IPS DF 6.9 (cell line): ENCODE measurements at places on chromosomes 6 and 20.

DNA sequence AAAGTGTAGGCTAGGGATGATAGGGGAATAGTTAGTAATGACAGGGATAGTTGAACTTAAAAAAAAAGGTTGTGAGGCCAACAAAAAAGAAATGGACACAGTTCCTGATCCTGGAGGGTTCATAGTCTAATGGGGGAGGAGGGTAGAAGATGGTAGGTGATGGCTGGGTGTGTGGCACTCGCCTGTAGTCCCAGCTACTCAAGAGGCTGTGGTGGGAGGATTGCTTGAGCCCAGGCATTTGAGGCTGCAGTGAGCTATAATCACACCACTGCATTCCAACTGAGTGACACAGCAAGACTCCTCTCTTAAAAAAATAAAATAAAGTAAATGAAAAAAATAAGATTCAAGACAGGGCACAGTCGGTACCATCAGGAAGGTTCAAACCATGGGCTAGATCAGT lies 2.4 kb upstream of the MICB start:
- no peak for DNase-seq
- H3K27ac ChIP-seq = no peak overlapping the region
- no peak overlapping the region for H3K4me3 ChIP-seq
- no peaks in the 10 kb centered on the region for H3K4me1 ChIP-seq
- no peaks in the 10 kb centered on the region for H3K27me3 ChIP-seq

GRCh38 chr6:81985191-81985590 lies 232.7 kb upstream of the TENT5A start:
- no peak overlapping the region for H3K27ac ChIP-seq
- no peak overlapping the region for H3K4me3 ChIP-seq
- no peaks in the 10 kb centered on the region for H3K36me3 ChIP-seq
- H3K27me3 ChIP-seq = no peaks in the 10 kb centered on the region
- DNase-seq = no peak
- peaks cover 2% of the 10 kb centered on the region; the same call in 1 of the 2 replicates for H3K4me1 ChIP-seq

DNA sequence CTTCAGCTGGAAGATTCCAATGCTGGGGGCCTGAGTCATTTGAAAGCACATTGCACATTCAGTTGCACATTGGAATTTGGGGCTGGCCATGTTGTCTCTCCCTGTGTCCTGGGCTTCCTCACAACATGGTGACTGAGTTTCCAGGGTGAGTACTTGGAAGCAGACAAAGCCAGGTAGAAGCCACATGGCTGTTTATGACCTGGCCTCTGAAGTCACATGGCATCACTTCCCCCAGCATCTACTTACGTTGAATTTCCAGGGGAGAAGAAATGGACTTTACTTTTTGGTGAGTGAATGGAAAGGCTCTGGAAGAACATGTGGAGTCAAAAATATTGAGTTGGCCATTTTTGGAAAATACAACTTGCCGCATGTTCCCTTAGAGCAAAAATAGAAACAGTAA lies 155.5 kb downstream of the LINC00237 start:
- H3K36me3 ChIP-seq = no peaks in the 10 kb centered on the region
- H3K4me1 ChIP-seq = no peaks in the 10 kb centered on the region
- no peak overlapping the region for H3K4me3 ChIP-seq
- DNase-seq = no peak
- no peaks in the 10 kb centered on the region for H3K27me3 ChIP-seq
- H3K27ac ChIP-seq = no peak overlapping the region

- no peaks in the 10 kb centered on the region for H3K27me3 ChIP-seq
- H3K4me1 ChIP-seq = no peaks in the 10 kb centered on the region; the same call in 1 of the 2 replicates
- DNase-seq = no peak
These were observed 183.6 kb downstream of the UTRN start for GRCh38 chr6:144468709-144469108.

DNA sequence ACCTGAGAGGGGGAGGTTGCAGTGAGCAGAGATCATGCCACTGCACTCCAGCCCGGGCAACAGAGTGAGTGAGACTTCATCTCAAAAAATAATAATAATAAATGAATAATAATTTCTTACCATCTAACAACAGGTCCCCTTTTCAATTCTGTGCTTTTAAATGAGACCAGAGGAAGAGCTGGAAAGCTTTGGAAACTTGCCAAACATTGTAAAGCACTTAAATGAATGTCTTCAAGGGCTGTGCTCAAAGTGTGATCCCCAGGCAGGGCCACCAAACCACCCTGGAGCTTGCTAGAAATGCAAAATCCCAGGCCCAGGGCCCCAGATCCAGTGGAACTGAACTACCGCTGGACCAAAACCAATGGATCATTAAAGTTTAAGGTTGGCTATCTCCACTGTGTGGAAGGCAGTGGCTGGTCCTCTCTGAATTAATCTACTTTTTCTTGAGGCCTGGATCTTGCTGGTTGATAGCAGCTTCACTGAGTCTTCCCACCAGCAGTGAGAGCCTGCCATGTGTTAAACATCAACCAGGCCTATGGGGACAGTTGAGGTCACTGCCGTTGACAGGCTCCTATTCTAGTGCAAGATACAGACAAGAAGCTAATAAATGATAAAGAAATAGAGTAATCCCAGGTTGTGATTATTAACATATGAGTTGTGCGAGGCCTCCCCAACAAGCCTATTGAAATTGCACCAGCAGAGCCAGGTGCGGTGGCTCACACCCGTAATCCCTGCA lies 23.7 kb upstream of the TFAP2C start:
- no peaks in the 10 kb centered on the region for H3K27me3 ChIP-seq
- no peaks in the 10 kb centered on the region for H3K4me1 ChIP-seq
- H3K36me3 ChIP-seq = no peaks in the 10 kb centered on the region
- no peak overlapping the region for H3K4me3 ChIP-seq
- H3K27ac ChIP-seq = no peak overlapping the region

GRCh38 chr6:16244869-16245451 lies 6.6 kb downstream of the GMPR start:
- no peak for DNase-seq
- H3K27ac ChIP-seq = no peak overlapping the region
- H3K36me3 ChIP-seq = no peaks in the 10 kb centered on the region
- no peaks in the 10 kb centered on the region for H3K27me3 ChIP-seq
- no peak overlapping the region for H3K4me3 ChIP-seq
- peaks cover 1% of the 10 kb centered on the region; the same call in 1 of the 2 replicates for H3K4me1 ChIP-seq

DNA sequence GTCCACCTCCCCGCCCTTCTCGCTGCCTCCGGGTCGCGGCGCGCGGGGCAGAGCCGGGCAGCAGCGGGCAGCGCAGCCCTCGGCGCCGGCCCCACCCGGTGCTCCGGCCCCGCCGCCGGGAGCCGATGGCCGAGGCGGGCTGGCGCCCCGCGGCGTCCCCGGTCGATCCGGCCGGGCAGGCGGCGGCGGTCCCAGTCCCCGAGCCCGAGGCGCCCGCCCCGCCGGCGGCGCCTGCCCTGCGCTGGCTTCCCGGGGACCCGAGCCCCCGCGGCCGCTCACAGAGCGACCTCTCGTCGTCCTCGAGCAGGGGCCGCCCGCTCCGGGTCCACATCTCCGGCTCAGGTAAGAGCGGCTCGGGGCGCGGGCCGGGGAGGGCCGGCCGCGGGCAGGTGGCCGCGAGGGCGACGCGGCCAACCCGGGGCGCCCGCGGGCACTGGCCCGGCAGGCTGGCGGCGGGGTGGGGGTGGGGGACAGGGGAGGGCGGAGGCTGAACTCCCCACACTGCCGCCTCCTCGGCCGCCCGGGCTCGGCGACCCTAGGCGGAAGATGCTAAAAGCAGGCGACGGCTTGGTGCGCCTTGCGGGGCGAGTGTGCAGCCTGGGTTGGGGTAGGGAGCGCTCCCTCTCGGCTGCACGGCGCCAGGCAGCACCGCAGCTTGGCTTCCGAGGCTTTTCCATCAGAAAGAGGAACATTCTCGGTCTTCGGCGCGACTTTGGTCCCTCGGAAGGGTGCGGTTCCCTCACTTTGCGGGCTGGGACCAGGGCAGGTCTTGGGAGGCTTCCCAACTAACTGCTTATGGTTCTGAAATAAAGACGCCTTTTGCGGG lies 25.6 kb upstream of the FUCA2 start:
- peak; percentile 37 for DNase-seq
- no peaks in the 10 kb centered on the region for H3K36me3 ChIP-seq
- H3K4me3 ChIP-seq = peak overlapping the region; percentile 30; the same call in 1 of the 2 replicates
- H3K27ac ChIP-seq = no peak overlapping the region

DNA sequence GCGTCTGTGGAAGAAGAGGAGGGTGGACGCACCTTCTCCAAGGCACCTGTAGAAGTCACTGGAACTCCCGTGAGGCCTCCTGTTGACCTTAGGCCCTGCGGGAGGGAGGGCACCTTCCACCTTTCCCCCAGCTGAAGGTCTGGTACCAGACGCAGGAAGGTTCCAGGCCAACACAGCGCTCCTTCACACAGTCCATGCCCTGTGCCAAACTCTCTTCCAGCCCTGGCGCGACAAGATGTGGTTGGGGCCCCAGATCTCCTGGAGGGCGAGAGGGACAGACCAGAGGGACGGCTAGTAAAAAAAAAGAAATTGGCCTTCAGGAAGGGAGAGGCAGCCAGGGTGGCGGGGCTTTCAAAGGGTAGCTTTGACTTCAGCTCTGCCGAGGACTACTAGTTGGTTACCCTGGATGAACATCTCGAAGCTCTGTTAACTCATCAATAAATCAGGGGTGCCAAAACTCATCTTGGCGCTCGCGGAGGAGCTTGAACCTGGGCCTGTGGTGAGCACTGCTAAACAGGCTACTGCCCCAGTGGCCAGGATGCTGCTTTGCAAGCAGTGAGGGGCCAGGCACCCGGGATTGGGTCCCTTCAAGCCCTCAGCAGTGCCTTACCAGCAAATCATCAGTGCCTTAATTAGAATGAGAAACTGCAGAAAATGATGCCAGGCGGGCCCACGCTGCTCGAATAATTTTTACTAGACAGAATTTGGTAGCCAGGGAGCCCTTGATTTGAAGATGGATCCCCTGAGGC lies 14.9 kb downstream of the AARS2 start:
- no peak overlapping the region for H3K27ac ChIP-seq
- DNase-seq = no peak
- peaks cover 4% of the 10 kb centered on the region; the same call in 1 of the 2 replicates for H3K27me3 ChIP-seq
- H3K36me3 ChIP-seq = peaks cover 23% of the 10 kb centered on the region

GRCh38 chr20:44069203-44070011 lies 117.6 kb downstream of the JPH2 start:
- H3K4me1 ChIP-seq = no peaks in the 10 kb centered on the region; the same call in 1 of the 2 replicates
- H3K27ac ChIP-seq = no peak overlapping the region
- H3K4me3 ChIP-seq = no peak overlapping the region
- H3K36me3 ChIP-seq = no peaks in the 10 kb centered on the region
- DNase-seq = no peak
- H3K27me3 ChIP-seq = no peaks in the 10 kb centered on the region

DNA sequence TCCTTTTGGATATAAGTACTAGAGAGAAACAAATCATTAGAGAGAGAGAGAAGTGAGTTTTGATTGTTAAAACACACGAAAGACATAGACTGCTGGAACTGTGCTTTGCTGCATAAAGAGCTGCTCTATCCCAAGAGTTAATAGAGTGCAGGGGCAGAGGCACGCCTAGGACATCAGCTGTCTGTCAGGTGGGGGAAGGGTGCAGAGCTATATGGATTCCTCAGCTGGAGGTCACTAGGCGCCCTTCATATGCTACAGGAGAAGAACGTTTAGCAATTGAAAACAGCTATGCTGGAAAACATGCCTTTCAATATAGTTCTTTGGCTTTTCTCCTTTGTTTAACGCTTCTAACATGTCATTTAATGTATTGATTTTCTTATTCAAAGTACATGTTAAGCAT lies 169.0 kb upstream of the MCHR2 start:
- no peaks in the 10 kb centered on the region for H3K36me3 ChIP-seq
- no peak overlapping the region for H3K4me3 ChIP-seq
- no peak for DNase-seq

DNA sequence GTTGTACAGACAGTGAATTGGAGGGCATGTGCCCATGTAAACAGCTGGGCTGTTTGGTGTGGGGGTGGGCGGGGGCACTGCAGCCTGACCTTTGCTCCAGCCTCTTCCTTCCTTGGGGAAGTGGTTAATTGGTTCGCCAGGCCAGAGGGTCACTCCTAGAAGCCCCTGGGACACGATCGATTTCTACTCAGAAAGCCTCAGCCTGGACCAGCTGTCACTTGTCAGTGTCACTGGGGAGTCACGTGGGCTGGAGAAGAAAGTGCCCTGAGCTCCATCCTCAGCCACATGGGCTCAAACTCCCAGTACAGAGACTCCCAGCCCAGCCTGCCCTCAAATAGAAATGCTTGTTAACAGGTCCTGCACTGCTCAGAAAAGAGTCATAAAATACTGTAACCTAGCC lies 423.8 kb upstream of the SULF2 start:
- no peak overlapping the region for H3K27ac ChIP-seq
- no peaks in the 10 kb centered on the region for H3K36me3 ChIP-seq
- H3K4me3 ChIP-seq = no peak overlapping the region
- H3K27me3 ChIP-seq = no peaks in the 10 kb centered on the region

- no peak overlapping the region for H3K27ac ChIP-seq
- no peaks in the 10 kb centered on the region for H3K4me1 ChIP-seq
- DNase-seq = no peak
- no peaks in the 10 kb centered on the region for H3K27me3 ChIP-seq
- no peaks in the 10 kb centered on the region for H3K36me3 ChIP-seq
- H3K4me3 ChIP-seq = no peak overlapping the region
These were observed 80.0 kb downstream of the SESN1 start for GRCh38 chr6:109014606-109015005.

DNA sequence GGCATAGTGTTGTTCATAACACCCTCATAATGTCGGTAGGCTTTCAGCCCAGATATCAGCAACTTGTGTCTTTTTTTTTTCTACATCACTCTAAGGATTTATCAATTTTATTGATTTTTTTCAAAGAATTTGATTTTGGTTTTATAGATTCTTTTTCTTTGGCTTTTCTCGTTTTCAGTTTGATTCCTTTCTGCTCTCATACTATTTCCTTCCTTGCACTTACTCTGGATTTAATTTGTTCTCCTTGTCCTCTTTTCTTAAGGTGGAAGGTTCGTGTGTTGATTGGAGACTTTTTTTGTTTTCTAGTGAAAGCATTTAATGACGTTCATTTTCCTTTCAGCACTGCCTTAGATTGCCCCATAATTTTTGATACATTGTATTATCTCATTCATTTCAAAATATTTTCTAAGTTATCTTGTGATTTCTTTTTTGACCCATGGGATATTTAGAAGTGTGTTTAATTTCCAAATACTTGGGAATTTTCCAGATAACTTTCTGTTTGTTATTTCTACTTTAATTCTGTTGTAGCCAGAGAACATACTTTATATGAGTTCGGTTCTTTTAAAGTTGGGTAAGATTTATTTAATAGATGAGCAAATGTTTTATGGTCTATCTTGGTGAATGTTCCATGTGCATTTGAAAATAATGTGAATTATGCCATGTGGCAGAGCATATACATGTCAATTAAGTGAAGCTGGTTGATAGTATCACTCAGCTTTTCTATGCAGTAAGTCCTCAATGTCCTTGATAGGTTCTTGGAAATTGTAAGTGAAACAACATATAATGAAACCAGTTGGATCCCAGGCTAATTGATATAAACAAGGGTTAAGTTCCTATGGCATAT lies 62.8 kb downstream of the IRF4 start:
- H3K36me3 ChIP-seq = no peaks in the 10 kb centered on the region; the same call in 1 of the 2 replicates
- DNase-seq = no peak
- H3K4me3 ChIP-seq = no peak overlapping the region
- no peak overlapping the region for H3K27ac ChIP-seq
- no peaks in the 10 kb centered on the region for H3K27me3 ChIP-seq
